ENCODE measurements at places on chromosomes 16 and 17. TPM values are rescaled to one million over a fixed set of nuclear protein-coding genes. Genes with fewer than 3 reads are reported as not detected.

The TNP2 gene
- total RNA-seq = not detected

The HNF1B gene
- 185 TPM for total RNA-seq

The NHLRC4 gene
- 3.3 TPM for total RNA-seq

The C17orf107 gene
- 4.4 TPM for total RNA-seq

The SGF29 gene
- 28.5 TPM for total RNA-seq

The TMEM98 gene
- 57.1 TPM for total RNA-seq

The KRTAP1-1 gene
- not detected for total RNA-seq

The ADGRG3 gene
- total RNA-seq = 1.8 TPM

The CTRB2 gene
- not detected for total RNA-seq

The HOXB2 gene
- total RNA-seq = 61.9 TPM

DNA sequence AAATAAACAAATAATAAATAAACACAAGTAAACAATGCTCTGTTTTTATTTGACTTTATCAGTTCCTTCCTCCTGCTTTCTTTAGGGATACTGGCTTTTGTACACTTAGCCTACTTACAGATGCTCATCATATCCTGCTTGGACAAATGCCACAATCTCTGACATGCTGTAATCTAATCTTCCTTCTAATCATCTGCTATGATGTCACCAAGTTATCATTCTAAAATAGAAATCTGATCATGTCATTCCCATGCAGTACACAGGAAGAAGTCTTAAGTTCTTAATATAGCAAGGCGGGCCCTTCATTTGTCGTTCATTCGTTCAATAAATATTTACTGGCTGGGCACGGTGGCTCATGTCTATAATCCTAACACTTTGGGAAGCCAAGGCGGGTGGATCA lies 9.1 kb upstream of the UBB start:
- H3K36me3 ChIP-seq = no peaks in the 10 kb centered on the region
- no peak overlapping the region for H3K4me3 ChIP-seq
- no peaks in the 10 kb centered on the region for H3K4me1 ChIP-seq
- DNase-seq = no peak

DNA sequence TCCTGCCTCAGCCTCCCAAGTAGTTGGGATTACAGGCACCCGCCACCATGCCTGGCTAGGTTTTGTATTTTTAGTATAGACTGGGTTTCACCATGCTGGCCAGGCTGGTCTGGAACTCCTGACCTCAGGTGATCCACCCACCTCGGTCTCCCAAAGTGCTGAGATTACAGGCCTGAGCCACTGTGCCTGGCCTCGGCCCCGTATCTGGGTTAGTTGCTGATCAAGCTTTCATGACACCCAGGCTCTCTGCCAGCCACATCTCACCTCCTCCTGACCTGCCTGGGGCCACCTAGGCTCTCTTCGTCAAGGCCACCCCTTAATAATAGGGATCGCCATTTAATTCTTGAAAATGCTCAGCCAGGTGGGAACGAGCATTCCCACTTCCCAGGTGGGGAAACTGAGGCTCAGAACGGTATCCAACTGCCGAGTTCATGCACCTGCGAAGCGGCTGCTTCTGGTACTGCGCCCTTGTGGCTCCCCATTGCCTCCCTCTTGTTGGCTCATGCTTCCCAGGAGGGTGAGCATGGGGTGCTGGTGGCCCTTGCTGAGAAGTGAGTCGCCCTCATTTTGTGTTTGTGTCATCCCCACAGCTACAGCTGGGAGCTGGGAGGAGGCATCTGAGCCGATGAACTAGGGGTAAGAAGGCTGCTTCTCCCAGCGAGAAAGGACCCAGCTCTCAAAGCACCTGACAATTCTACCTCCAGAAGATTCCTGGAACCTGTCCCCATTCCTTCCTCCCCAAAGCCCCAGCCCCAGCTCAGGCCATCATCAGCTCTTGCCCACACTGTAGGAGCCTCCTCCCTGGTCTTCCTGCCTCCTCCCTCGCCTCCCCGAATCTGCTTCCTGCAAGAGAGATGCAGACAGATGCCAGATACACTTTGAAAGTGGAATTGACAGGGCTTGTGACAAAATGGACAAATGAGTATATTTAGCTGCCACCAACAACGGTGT lies 17.3 kb upstream of the SNN start:
- no peaks in the 10 kb centered on the region for H3K36me3 ChIP-seq
- no peaks in the 10 kb centered on the region for H3K4me1 ChIP-seq
- no peak for DNase-seq
- H3K4me3 ChIP-seq = no peak overlapping the region
- H3K27me3 ChIP-seq = no peaks in the 10 kb centered on the region
- H3K27ac ChIP-seq = no peak overlapping the region

- no peak overlapping the region for H3K27ac ChIP-seq
- no peak for DNase-seq
- H3K4me1 ChIP-seq = no peaks in the 10 kb centered on the region
Measured at GRCh38 chr16:31421587-31421986, 6.6 kb downstream of the COX6A2 start.

GRCh38 chr17:57956291-57957119 lies 1.3 kb upstream of the CUEDC1 start:
- H3K4me3 ChIP-seq = no peak overlapping the region
- no peaks in the 10 kb centered on the region for H3K27me3 ChIP-seq
- H3K36me3 ChIP-seq = no peaks in the 10 kb centered on the region
- H3K4me1 ChIP-seq = peaks cover 27% of the 10 kb centered on the region
- peak; percentile 45 for DNase-seq

GRCh38 chr16:54270711-54271110 lies 15.9 kb downstream of the IRX3 start:
- no peaks in the 10 kb centered on the region for H3K27me3 ChIP-seq
- no peak for DNase-seq
- no peaks in the 10 kb centered on the region for H3K4me1 ChIP-seq
- H3K36me3 ChIP-seq = no peaks in the 10 kb centered on the region
- H3K4me3 ChIP-seq = no peak overlapping the region

GRCh38 chr17:74449773-74450172 lies 16.7 kb upstream of the CD300A start:
- no peak for DNase-seq
- no peaks in the 10 kb centered on the region for H3K4me1 ChIP-seq
- H3K27ac ChIP-seq = peak overlapping the region; percentile 72
- no peaks in the 10 kb centered on the region for H3K27me3 ChIP-seq
- H3K36me3 ChIP-seq = peaks cover 3% of the 10 kb centered on the region
- H3K4me3 ChIP-seq = no peak overlapping the region

DNA sequence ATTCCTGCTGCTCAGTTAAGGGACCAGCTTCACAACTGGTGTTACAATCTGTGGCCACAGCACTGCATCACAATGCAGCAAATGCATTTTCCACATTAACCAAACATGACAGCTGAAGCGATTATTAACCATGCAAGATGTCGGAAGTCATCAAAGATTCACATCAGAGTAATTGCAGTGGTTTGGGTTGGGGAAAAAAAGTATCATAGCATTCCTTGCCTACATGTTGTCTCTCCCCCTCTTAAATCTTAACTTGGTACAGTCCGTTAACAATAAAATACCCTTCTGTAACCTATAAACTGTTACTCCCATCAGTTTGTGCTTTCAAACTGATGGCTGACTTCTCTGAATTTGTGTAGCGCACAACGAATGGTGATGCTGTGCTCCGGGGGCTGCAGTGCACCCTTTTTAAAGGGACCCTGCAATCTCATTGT lies 51.6 kb downstream of the NUP93 start:
- H3K4me1 ChIP-seq = peaks cover 2% of the 10 kb centered on the region
- H3K36me3 ChIP-seq = no peaks in the 10 kb centered on the region
- H3K27ac ChIP-seq = no peak overlapping the region
- no peak for DNase-seq

DNA sequence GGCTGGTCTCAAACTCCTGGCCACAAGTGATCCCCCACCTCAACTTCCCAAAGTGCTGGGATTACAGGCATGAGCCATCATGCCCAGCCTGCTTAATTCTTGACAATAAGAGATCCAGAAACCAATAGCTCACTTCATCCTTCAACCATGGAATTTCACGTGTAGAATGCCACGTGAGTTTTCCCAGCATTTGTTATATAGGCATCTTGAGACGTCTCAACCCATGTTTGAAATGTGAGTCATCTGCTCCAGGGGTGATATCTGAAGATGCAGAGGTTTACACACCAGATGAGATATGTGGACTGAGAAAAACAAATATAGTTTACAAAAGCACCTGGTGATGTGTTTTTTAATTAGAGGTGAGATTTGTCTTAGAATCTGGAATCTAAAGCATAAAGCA lies 7.1 kb downstream of the TEKT3 start:
- DNase-seq = no peak
- H3K36me3 ChIP-seq = no peaks in the 10 kb centered on the region
- H3K27me3 ChIP-seq = no peaks in the 10 kb centered on the region
- H3K27ac ChIP-seq = no peak overlapping the region
- no peak overlapping the region for H3K4me3 ChIP-seq

DNA sequence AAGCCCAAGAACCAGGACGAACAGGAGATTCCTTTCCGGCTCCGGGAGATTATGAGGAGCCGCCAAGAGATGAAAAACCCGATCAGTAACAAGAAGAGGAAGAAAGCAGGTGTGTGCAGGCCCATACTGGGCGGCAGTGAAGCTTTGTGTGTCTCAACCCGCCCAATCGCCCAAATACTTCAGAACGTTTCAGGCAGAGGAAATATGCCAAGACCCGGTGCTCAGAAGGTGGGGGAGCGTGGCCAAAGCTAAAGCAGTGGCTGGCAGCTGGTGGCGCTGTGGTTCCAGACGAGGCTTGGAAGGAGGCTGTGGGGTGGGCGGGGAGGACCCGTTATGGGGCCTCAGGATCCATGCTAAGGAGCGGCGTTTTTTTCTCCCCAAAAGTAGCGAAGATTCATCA lies 1.2 kb downstream of the CCDC137 start:
- peaks cover 9% of the 10 kb centered on the region for H3K36me3 ChIP-seq
- H3K27ac ChIP-seq = no peak overlapping the region
- no peak overlapping the region for H3K4me3 ChIP-seq
- no peak for DNase-seq
- no peaks in the 10 kb centered on the region for H3K4me1 ChIP-seq
- H3K27me3 ChIP-seq = no peaks in the 10 kb centered on the region

DNA sequence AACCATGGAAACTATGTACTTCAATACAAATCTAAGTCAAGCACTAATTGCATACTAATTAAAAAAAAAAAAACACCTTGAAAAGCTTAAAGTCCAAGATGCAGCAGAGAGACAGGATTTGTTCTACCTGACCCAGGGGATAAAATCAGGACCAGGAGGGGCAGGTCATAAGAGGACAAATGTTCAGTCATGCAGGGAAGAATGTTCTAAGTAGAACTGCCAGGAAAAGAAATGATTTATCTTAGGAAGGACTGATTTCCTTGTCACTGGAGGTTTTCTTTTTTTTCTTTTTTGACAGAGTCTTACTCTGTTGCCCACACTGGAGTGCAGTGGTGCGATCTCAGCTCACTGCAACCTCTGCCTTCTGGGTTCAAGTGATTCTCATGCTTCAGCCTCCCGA lies 9.1 kb upstream of the GHDC start:
- DNase-seq = peak; percentile 26
- H3K4me3 ChIP-seq = no peak overlapping the region
- peaks cover 29% of the 10 kb centered on the region for H3K4me1 ChIP-seq
- no peak overlapping the region for H3K27ac ChIP-seq

GRCh38 chr16:78402833-78403232 lies 303.4 kb downstream of the WWOX start:
- no peaks in the 10 kb centered on the region for H3K4me1 ChIP-seq
- no peak for DNase-seq
- H3K27ac ChIP-seq = no peak overlapping the region

DNA sequence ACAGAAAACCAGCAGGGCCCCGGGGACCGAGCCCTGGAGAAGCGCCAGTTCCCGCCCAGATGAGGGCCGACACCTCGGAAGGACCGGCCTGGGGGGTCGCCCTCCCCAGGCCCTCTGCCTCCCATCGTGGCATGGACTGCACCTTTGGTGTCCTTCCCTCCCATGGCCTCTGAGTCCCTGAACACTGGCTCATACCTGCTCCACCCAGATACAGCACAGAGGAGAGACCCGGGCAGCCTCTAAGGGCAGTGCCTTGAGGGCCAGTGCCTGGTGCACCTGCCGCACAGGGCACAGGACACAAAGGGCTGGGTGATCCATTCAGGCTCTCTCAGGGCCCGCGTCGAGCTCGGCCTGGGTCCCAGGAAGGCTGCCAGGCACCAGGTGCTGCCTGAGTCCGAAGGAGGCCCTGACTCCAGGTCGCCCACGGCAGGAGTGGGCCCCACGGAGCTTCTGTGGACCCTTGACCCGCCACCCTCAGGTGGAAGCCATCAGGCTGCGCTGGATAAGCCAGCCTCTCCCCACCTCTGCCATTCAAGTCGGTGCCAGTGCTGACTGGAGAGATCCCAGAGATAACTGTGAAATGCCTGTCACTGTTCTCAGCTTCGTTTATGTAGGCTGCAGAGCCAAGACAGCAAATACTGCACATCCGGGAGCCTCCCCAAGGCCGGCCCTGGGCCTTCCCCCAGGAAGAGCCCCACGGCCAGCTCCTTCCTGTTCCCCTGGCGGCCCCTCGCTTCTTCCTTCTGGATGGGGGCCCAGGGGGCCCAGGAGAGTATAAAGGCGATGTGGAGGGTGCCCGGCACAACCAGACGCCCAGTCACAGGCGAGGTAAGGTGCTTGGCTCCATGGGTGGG lies at the start of gene ZG16B:
ZG16B (plus strand) TSS at position 803 of the 854 bp plus-strand sequence. CDS start 139 bp downstream, outside the sequence.
- no peak within 1 kb of the TSS for H3K27ac ChIP-seq
- H3K4me1 ChIP-seq = no peaks in the 10 kb centered on the region
- no peaks in the 10 kb centered on the region for H3K36me3 ChIP-seq
- H3K27me3 ChIP-seq = no peaks in the 10 kb centered on the region

DNA sequence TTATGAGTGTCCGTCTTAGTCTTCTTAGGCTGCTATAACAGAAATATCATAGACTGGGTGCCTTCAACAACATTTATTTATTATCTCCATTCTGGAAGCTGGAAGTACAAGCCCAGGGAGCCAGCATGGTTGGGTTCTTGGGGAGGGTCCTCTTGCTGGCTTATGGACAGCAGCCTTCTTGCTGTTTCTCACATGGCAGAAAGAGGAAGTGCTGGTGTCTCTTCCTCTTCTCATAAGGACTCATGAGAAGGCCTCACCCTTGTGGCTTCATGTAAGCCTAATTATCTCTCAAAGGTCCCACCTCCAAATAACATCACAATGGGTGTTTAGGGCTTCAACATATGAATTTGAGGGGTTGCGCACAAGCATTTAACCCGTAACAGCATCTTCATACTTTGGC lies 207.0 kb upstream of the COX10 start:
- no peaks in the 10 kb centered on the region for H3K4me1 ChIP-seq
- H3K27me3 ChIP-seq = no peaks in the 10 kb centered on the region
- no peak overlapping the region for H3K4me3 ChIP-seq
- H3K36me3 ChIP-seq = no peaks in the 10 kb centered on the region
- no peak overlapping the region for H3K27ac ChIP-seq
- no peak for DNase-seq

GRCh38 chr17:50255766-50256635 lies 18.3 kb upstream of the TMEM92 start:
- DNase-seq = no peak
- no peaks in the 10 kb centered on the region for H3K27me3 ChIP-seq
- H3K36me3 ChIP-seq = no peaks in the 10 kb centered on the region
- no peak overlapping the region for H3K4me3 ChIP-seq
- no peak overlapping the region for H3K27ac ChIP-seq
- H3K4me1 ChIP-seq = no peaks in the 10 kb centered on the region
